D341Med (cell line): ENCODE measurements at places on chromosomes 7 and 10.

- no peak for DNase-seq
Measured at GRCh38 chr10:44065788-44066526, 318.9 kb downstream of the CXCL12 start.

GRCh38 chr10:96369890-96370583 lies 11.2 kb upstream of the OPALIN start:
- DNase-seq: no peak

DNA sequence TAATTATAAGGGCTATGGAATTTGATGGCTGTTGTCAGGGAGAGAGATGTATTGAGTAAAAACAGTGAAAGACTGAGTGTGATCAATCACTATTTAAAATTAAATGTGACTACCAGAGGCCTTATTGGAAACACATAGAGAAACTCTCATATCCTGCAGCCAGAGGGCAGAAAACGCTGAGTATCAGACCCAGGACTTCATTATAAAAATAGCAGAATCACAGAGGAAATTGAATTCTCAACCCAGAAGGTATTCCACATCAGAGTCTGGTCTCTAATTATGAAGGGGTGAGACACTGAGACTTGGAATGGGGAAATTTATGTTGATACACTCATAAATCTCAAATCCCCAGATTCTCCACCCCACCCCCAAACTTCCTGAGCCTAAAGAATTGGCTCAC lies 69.5 kb upstream of the IL6 start:
- no peak for DNase-seq

GRCh38 chr10:104300736-104301292 lies 31.8 kb downstream of the GSTO2 start:
- peak; percentile 78 for DNase-seq

GRCh38 chr10:59363446-59363958 lies 1.2 kb upstream of the FAM13C start:
- no peak for DNase-seq

DNA sequence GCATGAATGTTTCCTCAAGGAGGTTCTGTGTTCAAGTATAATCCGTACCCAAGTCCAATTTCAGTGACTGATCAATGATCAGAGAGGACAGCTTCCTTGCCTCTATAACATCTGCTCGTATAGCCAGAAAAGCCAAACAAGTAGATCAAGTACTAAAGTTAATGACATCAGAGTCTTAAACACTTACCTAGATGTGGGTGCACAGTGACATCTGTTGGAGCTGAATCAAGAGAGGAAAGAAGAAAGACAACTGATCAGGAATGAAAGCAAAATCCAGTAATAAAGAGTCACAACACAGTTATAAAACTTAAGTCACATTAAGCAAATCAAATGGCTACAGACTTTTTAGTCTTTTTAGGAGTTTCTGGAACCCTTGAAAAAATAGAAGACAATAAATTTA lies 236.5 kb downstream of the RELN start:
- DNase-seq: no peak

GRCh38 chr10:50927522-50928189 lies 42.2 kb upstream of the A1CF start:
- DNase-seq: no peak
